DMS79 treated with DMSO at 0.1 percent for 48 hours (cell line): ENCODE measurements at places on chromosomes 2 and 18.

DNA sequence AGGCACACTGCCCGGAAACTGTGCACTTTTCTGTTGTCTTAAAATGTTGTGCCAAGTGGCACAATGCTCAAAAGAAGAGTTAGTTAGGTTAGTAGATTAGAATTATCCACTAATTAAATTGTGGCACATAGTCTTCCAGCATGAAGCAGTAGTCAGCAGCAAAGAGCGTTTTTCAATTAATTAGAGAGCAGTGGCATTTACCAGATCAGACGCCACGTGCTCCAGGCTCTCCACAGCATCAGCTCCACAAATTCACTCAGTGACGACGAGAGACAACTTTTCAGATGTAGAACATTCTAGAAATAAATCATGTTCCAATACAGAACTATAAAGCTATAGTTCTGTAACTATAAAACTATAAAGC, 16.4 kb upstream of the RTTN start:
- no peak for DNase-seq

DNA sequence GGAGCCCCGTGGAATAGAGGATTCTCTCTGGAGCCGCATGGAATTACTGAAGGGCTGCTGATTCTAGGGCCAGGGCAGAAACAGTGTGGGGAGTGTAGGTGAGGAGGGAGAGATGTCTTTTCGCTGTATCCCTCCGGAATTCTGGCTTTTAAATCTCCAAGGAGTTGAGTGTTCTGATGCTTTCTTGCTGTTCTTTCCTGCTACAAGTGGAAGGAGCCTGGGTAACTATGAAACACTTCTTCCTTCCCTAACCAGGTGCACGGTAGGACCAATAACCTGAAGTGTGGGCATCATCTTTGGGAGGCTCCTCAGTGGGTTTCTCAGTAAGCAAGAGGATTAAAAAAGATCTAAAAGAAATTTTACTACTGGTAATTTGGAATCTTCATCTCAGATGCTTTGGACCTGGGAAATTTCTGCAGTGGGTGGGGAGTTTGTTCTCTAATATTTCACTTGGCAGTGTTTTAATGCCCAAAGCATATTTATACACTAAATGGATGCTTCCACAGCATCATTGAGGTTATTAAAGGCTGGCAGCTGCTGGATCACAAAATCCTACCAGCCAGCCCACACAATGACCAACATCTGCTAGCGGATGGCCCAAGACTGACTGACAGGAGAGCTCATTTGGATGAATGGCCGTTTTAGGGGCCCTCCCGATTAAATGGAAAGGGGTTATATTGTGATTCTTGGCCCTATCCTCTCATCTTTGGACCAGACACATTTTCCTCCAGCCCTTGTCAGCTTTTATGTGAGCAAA, 2.1 kb downstream of the EML6 start:
- peak; percentile 22 for DNase-seq

- DNase-seq: no peak
These were observed 6.5 kb downstream of the TTR start for GRCh38 chr18:31598021-31598805.

- DNase-seq: no peak
These were observed 16.7 kb upstream of the ADGRF3 start for GRCh38 chr2:26363323-26363722.
